Right atrium auricular region (tissue), 2 donors: ENCODE measurements at places on chromosomes 16 and 17. TPM values are rescaled to one million over a fixed set of nuclear protein-coding genes. Genes with fewer than 3 reads are reported as not detected.

GRCh38 chr17:77531641-77532040 lies 390.9 kb downstream of the SEC14L1 start:
- DNase-seq: no peak

GRCh38 chr17:74618451-74618850 lies 5.1 kb downstream of the CD300E start:
- no peak for DNase-seq

- no peak for DNase-seq
These were observed 19.7 kb downstream of the CACNA1H start for GRCh38 chr16:1172651-1173050.

- DNase-seq: no peak
These were observed 62.5 kb downstream of the CA10 start for GRCh38 chr17:52096056-52096455.

DNA sequence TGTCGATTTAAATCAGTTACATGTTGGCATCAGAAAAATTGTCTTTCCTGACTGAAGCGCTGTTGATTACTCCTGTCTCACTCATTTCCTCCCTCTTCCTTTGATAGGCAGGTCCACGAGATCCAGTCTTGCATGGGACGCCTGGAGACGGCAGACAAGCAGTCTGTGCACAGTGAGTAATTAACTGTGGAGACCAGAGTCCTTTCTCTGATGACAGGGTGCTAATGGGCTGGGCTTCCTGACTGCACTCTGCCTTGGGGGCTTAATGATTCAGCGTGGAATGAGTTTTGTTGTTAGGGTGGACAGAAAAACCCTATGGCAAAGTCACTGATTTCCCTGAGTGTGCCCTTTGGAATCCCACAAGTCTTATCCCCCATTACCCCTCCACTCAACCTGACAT lies 6.5 kb downstream of the GOSR2 start:
- no peak for DNase-seq

Gene CCDC144A
- total RNA-seq: 0.82 TPM
